ENCODE measurements at places on chromosomes 5 and 9.

- no peak for DNase-seq
Observed at GRCh38 chr5:105033637-105034400, 1471.2 kb upstream of the NUDT12 start.

DNA sequence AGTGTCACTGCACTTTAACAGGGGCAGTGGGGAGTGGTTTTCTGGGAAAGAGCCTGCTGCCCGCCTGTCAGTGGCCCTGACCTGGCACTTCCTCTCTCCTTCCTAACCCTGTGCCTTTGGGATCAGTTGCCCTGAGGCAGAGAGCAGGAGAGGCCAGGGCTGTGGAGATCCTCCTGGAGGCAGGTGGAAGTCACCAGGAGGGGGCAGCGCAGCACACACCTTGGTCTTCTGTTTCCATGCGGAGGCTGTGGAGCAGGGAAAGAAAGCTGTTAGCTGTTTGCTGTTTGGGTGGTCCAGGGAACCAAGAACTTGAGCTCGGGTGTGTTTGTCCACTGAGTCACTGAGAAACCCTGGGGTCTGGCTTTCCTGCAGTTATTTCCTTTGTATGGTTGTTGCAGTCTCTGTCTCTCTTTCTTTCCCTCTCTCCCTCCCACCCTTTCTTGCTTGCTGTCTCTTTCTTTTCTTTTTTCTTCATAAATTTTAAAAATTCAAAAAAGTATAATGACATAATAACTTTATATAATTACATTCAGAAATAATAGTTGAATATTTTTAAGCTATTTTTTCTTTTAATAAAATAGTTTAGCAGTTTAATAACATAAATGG lies 28.1 kb downstream of the NTRK2 start:
- peak; percentile 18 for DNase-seq

DNA sequence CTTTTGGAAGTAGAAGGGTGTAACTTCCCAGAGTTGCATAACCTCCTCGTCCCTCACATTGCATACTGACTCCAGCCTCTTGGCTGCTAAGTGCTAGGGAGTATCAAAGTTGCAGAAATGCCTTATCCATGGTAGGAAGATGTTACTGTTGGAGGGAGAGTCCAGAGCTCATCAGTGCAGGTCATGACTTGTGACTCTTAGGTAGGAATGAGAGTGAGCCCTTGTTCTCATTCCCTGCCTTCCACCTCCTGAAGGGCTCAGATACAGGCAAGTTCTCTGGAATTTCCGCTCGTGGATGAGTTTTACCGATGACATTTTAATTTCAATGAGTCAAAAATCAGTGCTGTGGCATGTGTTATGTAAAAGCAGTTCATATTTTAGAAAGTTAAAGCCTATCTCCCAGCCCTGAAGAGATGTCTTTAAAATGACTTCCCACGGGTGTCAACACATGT lies 17.0 kb downstream of the IRX1 start:
- DNase-seq = no peak

DNA sequence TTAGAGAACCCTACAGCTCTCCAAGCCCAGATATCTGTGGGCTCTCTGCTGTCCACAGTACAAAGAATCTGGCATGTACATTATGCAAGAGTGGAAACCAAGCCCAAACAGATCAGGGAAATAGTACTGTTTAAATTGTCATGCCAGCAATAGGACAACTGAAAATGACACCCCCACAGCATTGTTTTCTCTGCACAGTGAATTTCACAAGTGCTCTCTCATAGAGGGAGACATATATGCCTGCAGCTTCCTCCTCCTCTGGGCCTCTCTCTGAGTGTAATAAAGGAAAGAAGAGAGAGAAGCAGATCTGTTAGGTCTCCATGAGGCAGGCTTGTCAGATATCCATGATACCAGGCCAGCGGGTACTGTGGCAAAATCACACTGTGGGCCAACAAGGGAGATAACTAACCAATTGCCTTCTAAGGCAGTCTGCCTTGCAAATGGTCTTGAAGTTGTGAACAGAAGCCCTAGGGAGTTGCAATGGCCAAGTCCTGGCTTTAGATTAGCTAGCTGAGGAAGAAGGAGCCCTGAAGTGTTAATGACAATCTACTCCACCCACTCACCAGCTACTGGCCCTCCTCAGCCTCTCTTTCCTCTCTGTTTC lies 54.4 kb upstream of the JMY start:
- DNase-seq = no peak

DNA sequence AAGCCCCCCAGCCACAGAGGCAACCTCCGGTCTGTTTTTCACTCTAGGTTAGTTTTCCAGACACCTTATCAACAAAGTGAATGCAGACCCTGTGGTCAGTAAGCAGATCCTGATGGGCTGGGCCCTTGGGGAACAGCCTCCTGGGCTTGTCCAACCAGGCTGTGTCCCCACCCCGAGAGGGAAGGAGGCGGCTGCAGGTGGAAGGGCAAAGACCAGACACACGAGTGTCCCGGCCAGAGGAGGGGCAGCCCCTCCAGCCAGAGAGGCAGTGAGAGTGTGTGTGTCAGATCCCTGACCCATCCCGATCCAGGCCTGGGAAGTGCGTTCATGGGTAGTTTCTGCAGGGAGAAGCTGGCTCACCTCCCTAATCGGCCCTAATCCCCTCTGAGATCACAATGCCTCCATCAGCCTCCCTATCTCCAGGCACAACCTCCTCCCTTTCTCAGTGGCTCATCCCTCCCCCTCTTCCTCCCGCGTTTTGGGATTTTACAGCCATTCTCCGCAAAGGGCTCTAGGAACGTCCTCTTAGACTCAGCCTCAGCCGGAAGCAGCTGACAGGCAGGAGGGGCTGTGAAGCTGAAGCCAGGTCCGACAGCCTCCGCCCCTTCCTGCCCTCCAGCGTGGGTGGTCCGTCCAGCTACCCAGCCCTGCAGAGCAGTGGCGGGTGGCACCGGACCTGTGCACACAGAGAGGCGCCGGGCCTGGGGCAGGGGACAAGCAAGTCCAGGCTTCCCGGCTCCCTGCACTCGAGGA lies 9.7 kb downstream of the SLC12A7 start:
- DNase-seq = no peak

DNA sequence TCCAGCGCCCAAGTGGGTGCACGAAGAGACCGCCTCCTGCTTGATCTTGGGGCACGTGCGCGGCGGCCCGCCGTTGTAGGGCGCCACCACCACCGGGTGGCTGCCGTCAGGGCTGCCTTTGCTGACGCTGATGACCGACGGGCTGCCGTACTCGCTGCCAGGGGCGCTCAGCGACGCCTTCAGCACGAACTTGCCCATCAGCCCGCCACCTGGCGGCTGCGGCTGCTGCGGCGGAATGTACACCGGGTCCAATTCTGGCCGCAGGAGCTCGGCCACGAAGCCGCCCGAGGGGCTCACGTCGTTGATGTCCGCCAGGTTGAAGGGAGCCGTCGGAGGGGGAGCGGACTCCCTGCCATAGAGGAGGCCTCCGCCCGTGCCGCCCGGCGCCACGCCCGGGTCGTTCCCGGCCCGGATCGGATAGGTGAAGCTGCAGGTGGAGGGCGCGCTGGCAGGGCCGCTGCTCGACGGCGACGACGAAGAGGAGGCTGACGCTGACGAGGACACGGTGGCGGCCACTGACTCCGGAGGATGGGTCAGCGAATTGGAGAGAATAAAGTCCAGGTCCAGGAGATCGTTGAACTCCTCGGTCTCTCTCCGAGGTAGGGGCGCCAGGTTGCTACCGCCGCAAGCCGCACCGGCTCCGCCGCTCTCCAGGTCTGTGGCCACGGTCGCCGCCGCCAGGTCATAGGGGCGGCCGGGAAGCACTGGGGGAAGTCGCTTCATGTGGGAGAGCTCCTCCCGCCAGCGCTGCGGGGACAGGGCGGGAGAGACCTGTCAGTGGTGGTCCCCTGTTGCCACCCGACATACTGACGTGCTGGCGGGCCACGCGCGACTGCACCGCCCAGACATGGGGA lies 1.8 kb downstream of the KLF4 start:
- DNase-seq = no peak

DNA sequence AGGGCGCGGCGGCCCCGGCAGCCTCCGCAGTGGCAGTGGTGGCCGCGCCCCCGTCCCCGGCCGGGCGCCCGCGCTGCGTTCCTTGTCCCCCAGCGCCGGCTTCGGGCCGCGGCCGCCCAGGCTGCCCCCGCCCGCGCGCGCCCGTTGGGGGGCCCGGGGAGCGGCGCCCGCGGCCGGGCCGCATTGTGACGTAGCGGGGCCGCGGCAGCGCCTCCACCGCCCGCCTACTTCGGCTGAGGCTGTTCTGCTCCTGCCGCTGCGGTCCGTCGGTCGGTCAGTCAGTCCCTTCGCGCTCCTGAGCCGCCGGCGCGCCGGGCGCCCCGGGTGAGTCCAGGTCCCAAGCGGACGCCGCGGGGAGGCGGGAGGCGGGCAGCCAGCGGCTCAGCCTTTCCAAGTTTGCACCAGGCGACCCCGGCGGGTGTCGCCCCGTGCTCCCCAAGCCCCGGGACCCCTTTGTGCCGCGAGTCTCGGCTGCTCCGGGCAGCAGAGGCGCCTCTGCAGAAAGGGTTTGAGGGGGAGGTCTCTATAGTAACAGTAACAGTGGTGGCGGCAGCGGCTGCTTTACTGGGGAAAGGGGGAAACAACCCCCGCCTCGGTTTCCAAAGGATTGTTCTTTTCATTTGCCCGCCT lies at the start of gene SNCAIP:
Gene SNCAIP, plus strand, starts transcription at position 277 of the 630 bp plus-strand sequence. CDS start 78,898 bp downstream, outside the sequence.
- DNase-seq = no peak

GRCh38 chr5:32783661-32784060 lies 72.5 kb downstream of the NPR3 start:
- DNase-seq = no peak

- no peak for DNase-seq
Observed at GRCh38 chr5:150211156-150212030, 21.5 kb downstream of the SLC6A7 start.

- DNase-seq = no peak
Observed at GRCh38 chr5:73129143-73129542, 8.8 kb downstream of the TMEM171 start.

- DNase-seq = no peak
Observed at GRCh38 chr9:16869131-16869881, 1.2 kb downstream of the BNC2 start.

GRCh38 chr9:29798599-29798998 lies 2225.3 kb upstream of the C9orf72 start:
- no peak for DNase-seq
